ENCODE measurements at places on chromosomes 13 and 19.

DNA sequence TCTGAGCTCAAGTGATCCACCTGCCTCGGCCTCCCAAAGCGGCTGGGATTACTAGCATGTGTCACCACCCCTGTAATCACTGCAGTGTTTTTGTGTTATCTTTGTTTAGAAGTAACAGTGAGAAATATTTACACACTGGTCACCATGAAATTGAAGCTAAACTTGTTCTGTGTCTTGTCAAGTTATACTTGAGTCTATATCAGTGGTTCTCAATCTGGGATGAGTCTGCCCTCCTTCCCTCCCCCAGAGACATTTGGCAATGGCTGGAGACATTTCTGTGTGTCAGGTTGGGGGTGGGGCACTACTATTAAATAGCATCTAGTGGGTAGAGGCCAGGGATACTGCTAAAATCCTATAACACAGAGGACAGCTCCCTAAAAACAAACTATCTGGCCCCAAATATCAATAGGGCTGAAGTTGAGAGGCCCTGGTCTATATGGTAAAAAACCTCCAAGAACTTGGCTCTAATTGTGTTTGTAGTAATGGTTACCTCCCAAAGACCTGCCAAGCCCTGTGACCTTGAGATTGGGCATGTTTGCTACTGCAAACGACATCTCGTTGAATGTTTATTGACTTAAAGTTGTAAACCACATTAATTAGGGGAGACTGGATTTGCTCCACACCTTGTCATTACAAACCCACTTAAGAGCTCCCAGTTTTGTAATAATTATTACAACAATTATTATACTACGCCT lies 6.9 kb downstream of the CTU1 start:
- no peak for DNase-seq

DNA sequence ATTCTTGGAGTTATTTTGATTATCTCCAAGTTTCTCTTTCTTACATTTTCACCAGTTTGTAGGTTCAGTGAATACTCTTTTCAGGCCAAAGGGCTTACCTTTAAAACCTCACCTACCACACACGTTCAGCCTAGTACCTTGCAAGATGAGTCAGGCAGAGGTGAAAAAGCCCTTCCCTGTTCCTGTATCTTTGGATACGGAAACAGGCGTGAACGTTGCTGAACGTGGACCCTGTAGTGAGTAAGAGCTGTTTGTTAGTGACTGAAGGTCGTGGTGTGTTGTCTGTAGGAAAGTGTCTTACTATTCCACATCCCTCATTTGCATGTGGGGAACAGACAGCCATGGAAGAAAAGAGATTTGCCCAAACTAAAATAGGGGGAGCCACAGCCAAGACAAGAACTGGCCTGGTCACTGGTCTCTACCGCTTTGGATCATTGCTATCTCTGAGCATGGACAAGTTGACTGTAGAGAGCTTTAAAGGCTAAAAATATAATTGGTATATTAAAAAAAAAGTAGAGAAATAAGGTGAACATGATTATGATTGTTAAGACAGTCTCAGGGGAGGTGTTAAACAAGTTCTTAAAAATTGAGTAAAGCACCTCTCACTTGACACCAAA lies 3.5 kb downstream of the CEBPG start:
- no peak for DNase-seq

- DNase-seq: no peak
Observed at GRCh38 chr13:98332691-98333090, 155.6 kb upstream of the RNF113B start.

DNA sequence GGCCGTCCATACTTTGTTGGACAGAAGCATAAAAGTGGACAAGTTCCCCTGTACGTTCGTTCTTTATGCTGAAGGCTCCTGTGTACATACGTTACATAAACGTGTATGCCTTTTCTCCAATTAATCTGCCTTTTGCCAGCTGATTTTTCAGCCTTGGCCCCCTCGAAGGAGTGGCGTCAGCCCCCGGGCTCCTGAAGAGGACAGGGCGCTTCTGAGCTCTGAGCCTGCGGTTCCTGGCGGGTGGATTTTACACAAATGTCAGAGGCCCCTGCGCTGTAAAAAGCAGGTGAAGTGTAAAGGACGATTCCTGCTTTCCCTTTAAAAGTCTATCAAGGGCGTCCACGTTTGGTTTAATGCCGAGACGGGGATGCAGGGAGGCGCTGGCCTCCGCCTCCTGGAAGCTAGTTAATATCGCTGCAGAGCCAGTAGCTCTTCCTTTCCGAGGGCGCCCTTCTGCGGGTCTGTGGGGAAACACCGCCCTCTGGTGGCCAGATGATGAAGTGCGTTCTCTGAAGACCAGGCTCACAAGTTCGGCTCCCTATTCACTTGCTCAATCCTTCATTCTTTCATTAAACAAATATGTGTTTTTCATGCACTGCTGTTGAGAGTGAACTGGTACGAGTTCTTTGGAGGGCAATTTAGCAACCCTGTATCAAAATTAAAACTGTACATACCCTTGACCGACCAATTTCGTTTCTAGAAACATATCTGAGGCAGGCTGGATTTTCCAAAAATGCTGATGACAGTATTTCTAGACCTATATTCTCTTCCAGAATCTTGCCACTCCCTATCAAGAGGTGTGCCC lies 62.0 kb downstream of the GPR12 start:
- DNase-seq: peak; percentile 87

DNA sequence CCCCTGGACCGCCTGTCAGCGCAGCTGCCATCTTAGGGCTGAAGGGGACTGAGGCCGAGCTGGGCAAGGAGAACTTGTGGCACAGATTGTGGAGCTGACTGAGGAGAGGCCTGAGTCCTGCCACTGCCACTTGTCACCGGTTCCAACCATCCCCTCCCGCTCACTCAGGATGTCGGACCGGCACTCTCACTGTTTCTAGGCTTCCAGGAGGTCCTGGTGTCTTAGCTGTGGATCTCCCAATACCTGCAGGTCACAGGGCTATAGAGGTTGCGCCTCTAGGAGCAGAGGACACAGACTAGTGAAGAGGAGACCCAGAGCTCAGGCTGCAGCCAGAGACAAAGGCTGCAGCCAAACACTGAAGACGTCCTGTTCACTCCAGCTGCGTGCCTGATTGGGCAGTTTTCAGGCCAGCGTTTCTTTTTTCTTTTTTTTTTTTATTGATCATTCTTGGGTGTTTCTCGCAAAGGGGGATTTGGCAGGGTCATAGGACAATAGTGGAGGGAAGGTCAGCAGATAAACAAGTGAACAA lies 15.3 kb upstream of the ZNF486 start:
- no peak for DNase-seq

GRCh38 chr19:50820086-50820485 lies 3.5 kb downstream of the KLK1 start:
- DNase-seq: no peak

GRCh38 chr13:46554951-46555350 lies 2.0 kb downstream of the LRCH1 start:
- DNase-seq: no peak

- DNase-seq: no peak
Observed at GRCh38 chr13:79451500-79451962, 29.4 kb upstream of the NDFIP2 start.

DNA sequence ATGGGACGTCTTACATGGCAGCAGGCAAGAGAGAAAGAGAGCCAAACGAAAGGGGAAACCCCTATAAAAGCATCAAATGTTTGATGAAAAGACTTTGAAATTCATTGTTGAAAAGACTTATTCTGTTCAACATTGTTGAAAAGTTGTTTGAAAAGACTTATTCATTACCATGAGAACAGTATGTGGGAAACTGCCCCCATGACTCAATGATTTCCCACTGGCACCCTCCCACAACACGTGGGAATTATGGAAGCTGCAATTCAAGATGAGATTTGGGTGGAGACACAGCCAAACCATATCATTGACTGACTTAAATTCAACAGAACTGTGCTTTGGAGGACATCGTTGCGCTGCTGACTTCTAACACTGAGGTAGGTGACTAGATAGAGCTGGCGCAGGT lies 48.0 kb upstream of the RCBTB2 start:
- no peak for DNase-seq
